Fibroblast of skin of right quadriceps (primary cell): ENCODE measurements at places on chromosomes 1 and 21.

DNA sequence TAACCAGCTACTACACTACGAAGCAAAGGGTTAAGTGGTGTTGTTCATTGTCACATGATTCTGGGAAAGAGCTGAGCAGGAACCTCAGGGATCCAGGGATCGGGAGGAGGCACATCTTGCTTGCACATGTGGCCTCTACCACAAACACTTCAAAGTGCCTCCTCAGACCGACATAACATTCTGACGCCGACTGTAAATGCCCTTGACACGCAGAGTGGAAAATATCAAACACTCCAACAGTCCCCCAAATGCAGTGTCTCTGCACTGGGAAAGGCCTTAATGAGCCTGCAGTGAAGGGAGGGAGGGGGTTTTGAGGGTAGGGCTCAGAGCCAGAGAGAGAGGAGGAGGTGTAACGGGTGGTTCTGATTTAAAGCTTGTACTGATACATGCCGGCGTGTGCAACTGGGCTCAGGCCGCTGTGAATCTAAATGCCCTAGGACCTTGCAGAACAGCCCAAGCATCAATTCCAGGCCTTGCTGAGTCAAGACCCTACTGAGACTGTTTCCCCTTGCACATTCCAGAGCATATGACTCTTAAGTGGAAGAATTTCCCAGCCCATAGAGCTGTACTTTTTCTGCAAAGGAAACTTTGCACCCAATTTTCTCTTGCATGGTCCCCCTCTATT is 163.7 kb downstream of the NTMT2 start:
- DNase-seq = peak; percentile 99

DNA sequence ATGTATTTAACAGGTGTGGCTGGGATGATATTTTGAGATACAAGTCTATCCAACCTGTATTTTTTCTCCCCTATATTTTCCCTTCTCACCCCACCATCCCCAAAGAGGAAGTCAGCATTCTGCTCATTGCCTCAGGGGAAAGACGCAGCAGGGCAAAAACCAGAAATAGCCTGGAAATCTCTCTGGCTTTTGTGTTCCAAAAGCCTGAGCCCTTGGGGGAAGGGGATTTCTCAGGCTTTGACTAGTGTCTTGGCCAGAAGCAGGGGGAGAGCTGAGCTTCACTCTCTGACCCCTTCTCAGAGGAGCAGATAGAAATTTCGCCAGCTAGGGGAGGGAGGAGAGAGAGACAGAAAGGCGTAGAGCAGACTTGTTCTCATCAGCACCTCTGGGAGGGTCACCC is 244.7 kb downstream of the RRAGC start:
- DNase-seq = no peak

GRCh38 chr1:25642574-25643108 is 26.1 kb downstream of the MAN1C1 start:
- peak; percentile 70 for DNase-seq

GRCh38 chr1:28199328-28200233 is 23.1 kb upstream of the PTAFR start:
- DNase-seq = no peak

- DNase-seq = peak; percentile 74
These were observed 55.8 kb downstream of the SLC9A1 start for GRCh38 chr1:27099135-27099586.

DNA sequence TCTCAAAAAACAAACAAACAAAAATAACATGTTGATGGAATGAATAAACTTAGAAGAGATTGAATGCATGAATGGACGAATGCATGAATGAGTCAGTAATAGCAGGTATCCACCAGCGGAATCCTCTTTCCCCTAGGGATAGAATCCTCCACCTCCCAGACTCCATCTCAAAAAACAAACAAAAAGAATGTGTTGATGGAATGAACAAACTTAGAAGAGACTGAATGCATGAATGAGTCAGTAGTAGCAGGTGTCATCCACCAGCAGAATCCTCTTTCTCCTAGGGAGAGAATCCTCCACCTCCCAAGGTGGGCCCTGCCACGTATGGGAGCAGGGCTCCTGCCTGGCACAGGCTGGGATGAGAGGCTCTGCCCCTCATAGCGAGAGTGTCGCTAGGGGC is 26.8 kb upstream of the RNF19B start:
- no peak for DNase-seq

DNA sequence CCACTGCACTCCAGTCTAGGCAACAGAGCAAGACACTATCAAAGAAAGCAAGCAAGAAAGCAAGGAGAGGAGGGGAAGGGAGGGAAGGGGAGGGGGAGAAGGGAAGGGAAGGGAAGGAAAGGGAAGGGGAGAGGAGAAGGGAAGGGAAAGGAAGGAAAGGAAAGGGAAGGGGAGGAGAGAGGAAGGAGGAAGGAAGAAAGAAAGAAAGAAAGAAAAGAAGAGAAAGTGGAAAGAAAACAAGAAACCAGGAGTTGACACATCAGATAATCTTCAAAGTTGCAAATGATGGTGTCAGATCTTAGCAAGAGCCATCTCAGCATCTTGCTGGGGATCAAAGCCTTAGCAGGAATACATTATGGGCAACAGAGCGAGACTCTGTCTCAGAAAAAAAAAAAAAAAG is 14.9 kb upstream of the CDA start:
- DNase-seq = no peak

GRCh38 chr1:27574871-27575831 is 28.8 kb downstream of the AHDC1 start:
- DNase-seq = peak; percentile 84

DNA sequence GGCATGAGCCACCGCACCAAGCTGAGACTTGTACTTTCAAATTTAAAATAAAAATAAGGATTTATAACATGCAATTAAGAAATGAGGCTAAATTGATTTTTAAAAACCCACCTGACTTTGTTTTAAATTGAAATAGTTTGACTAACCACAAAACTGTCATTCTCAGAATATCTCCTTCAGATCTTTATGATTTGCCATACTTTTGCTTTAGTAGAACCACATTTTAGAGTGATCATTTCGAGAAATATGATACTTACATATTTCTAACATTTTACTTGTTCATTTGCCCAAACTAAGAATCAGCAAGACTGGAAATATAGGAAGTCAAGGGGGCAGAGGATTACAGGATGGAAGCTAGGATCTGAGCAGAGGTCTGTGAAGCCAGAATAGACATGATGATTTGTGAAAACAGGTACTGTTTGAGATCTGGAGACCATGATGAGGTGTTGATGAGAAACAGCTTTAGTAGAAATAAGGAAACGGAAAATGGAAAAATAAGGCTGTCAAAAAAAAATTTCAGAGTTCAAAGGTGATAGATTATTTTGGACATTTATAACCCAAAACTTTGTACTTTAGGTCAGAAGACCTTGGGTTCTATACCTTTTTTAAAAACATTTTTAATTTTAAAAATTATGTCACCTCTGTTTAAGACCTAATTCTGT is 44.8 kb downstream of the GIPC2 start:
- DNase-seq = peak; percentile 49

DNA sequence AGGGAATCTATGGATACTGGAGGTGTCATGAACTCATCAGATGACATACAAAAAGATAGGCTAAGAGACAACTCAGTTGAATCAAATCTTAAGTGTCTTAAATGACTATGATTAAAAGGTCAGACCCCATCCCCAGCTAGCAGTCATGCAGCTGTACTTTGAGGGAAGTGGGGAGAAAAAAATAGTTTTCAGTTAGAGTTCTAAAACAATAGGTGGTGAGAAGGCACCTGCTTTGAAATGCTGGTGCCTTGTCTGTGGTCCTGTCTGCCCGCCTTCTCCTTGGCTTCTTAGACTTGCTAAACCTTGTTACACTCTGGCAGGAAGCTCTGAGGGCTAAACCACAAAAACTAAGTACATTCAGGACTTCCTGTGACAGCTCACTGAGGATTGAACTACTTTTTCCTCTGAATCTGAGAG is 15.3 kb downstream of the CD2 start:
- DNase-seq = peak; percentile 60

DNA sequence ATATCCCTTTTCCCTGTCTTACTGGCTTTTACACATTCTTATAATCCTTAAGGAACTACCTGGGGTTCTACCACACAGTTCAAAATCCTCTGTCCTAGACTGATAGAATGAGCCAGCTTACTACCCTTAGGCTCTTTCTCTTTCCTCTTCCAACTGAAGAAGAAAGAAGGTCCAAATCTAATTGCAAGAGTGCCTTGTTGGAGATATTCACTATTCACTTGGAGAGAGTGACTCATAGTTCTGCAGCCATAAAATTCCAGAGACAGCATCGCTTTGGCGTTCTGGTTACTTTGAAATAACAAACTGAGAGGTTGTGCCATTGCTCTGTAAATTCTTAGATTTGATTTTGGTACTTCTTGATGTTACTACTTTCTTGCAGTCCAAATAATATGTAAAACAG is 4.2 kb downstream of the CADM3 start:
- DNase-seq = no peak

- peak; percentile 9 for DNase-seq
These were observed 29.3 kb downstream of the ERG start for GRCh38 chr21:38468989-38469388.

DNA sequence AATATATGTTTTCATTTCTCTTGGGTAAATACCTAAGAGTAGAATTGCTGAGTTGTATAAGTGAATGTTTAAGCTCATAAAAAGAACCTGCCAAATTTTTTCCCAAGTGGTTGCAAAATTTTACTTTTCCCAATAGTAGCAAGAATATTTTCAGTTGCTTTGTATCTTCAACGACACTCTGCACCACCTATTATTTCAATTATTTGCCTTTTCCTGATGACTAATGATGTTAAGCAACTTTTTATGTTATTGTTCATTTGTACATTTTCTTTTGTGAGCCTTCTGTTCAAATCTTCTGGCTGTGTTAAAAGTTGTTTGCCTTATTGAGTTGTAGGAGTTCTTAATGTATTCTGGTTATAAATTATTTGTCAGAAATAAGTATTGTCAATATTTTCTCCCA is 299.1 kb upstream of the NRIP1 start:
- no peak for DNase-seq

DNA sequence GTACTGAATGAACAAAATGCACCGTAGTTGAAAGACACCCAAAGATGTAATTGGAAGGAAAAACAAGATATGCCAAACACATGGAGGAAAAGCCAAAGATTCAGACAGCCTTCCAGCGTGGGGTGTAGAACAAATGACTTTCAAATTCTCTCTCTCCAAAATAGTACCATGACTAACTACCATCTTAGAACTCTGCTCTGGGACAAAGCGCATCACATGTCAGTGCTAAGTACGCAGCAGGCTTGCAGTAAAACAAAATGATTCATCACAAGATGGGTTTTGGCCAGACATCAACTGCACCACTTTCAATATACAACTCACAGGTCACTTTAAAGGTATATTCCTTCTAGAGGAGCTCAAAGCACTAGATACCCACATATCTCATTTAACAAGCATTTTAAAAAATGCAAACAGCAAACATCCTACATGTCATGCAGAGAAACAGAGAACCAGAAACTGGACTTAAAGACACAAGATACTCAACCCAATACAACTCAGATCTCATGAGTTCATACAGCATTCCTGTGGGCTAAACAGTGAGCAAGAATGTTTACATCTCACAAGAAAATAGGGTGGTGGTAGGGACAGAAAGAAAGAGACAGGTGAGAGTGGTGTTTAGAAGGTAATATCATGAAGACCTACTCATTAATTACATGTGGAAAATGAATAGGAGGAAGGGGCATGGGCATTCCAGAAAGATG is 75.7 kb downstream of the BCAR3 start:
- peak; percentile 91 for DNase-seq

- DNase-seq = peak; percentile 34
These were observed 648.1 kb downstream of the PLPP3 start for GRCh38 chr1:55931081-55931940.
